ENCODE measurements at places on chromosomes 6 and 20.
A peak's percentile ranks its signal among the peaks of the same experiment; 100 is the strongest.

- DNase-seq: peak; percentile 12
These were observed 400.0 kb upstream of the CDH4 start for GRCh38 chr20:60851826-60852704.

GRCh38 chr6:47145212-47145611, 103.1 kb upstream of the ADGRF1 start:
- DNase-seq: no peak

GRCh38 chr6:32439602-32440214, at the start of gene HLA-DRA:
HLA-DRA (plus strand) TSS chr6:32439887; CDS start chr6:32439951, 64 bp downstream.
- DNase-seq: no peak

DNA sequence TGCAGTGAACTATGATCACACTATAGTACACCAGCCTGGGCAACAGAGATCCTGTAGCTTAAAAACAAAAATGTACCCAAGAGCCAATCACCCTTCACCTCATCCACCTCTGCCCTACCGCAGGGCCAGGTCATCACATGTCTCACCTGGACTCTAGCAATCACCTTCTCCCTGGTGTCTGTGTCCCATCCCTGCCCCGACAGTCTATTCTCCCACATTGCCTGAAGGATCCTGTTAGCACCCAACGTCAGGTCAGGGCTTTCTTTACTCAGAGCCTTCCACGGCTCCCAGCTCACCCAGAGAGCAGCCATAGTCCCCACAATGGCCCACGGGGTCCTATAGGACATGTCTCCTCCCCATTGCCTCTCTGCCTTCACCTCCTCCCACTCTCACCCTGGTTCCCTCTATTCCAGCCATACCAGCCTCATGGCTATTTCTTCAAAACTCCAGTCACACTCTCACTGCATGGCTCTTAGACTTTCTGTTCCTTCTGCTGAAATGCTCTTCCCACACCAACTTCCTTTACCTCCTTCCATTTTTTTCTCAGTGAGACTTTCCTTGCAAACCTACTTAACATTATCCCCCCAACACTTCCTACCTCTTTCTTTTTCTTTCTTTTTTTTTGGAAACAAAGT, 22.5 kb upstream of the ARFGEF2 start:
- no peak for DNase-seq

GRCh38 chr20:4341804-4342485, 326.6 kb upstream of the RNF24 start:
- DNase-seq: no peak

DNA sequence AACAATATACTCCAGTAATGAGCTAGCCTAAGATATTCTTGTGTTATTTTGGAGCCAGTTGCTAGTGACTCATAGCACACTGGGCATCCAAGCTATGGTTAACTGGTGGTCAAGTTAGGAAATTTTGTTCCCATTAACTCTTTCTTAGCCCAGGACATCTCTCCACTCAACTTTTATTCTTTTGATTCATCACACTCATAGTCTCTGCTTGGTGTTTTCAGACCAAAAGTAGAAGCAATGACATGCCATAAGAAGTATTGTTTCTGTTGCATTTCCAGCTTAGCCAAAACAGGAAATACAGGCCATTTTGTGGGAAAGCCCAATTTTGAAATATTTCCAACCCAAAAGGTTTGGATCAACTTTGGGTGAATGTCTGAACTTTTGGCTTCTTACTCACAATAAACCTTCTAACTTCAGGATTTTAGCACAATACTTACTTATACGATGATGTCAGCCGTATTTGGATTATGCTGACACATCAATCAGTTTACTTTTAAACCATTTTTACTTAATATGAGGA, 31.6 kb upstream of the CCN2 start:
- DNase-seq: no peak

GRCh38 chr6:16049168-16049567, 79.7 kb upstream of the MYLIP start:
- no peak for DNase-seq

- DNase-seq: no peak
These were observed 48.2 kb upstream of the MLN start for GRCh38 chr6:33851959-33852358.

- peak; percentile 93 for DNase-seq
These were observed 717 bp upstream of the ASF1A start for GRCh38 chr6:118893064-118893806.

- peak; percentile 45 for DNase-seq
These were observed 987.5 kb downstream of the HACE1 start for GRCh38 chr6:103872233-103872632.

GRCh38 chr20:50098259-50098658, 14.7 kb downstream of the UBE2V1 start:
- no peak for DNase-seq

DNA sequence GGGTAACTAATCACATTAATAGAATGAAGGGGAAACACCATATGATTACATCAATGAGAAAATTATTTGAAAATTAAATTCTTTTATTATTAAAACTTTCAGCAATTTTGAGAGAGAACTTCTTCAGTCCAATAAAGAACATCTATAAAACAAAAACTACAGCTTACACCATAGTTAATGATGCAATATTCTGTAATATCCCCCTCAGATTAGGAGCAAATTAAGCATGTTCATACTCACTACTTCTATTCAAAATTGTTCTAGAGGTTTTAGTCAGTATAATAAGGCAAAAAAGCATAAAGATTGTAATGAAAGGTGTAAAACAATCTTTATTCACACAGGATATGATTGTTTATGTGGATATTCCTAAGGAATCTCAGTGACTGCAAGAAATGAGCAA, 465.4 kb downstream of the CD109 start:
- no peak for DNase-seq

DNA sequence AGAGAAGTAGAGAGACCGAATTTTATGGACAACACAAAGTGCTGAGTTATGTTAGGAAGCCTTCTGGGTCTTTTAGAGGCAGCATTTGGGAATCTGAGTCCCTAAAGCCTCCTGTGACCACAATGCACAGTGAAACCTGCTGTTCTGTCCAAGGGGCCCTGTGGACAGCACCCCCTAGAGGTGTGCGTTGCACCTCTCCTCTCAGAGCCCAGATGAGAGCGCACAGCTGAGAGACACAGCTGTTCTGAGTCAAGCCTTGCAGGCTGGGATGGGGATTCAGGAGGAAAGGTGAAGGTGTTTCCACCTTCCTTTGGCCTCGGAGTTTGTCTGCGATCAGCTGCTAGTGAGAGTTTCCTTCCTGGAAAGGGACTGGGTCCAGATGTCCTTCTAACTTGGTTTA, 13.0 kb downstream of the PCK1 start:
- DNase-seq: no peak

All from NCI-H1092 treated with DMSO at 0.1 percent for 48 hours (cell line).